ENCODE measurements at places on chromosomes 7 and 10.

GRCh38 chr7:35905555-35905954, 104.7 kb downstream of the SEPTIN7 start:
- DNase-seq: no peak

DNA sequence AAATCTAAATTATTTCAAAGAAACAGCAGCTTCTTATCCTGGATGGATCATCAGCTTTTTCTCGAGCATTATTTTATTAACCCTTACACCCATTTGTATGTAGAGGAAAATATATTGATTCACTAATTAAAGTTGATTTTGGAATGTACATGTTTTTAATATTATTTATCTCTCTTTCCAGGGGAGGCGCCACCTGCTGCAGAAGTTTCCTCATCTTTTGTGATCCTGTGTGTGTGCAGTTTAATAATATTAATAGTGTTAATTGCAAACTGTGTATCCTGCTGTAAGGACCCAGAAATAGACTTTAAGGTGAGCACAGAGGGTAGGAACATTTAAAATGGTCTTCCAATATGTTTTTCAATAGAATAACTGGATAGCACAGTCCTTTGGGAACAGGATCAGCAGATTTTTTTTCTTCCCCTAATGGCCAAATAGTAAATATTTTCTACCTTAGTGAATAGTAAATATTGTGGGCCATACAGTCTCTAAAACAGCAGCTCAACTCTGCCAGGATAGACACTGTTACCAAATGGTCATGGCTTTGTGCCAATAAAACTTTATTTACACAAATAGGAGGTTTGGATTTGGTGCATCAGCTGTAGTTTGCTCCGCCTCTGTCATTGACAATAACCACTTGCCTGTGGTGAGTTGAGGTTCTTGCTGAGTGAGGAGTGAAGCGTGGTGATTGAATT, 30.6 kb downstream of the LMTK2 start:
- no peak for DNase-seq

- DNase-seq: no peak
These were observed 14.4 kb downstream of the MPLKIP start for GRCh38 chr7:40120020-40120419.

GRCh38 chr7:27125986-27126394, 4.6 kb downstream of the HOXA4 start:
- DNase-seq: no peak

GRCh38 chr10:103480521-103480920, 1.5 kb upstream of the CALHM3 start:
- no peak for DNase-seq

DNA sequence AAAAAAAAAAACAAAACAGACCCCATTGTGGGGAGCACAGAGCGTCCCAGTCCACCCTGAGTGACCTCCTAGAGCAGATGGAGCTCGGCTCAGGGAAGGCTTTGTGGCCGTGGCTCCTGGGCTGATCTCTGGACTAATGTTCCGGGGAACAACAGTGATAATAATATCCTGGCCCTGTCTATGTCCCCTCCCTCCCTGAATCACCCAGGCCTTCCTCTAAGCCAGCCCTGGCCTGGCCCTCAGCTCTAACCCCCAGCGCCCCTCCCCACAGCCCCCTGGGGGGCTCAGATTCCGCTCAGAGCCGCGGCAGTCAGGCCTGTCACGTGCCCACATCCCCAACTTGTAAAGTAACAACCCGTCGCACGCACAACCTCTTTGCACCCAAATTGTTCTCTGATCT, 48.3 kb downstream of the MICALL2 start:
- no peak for DNase-seq

- DNase-seq: no peak
These were observed 35.3 kb upstream of the SEPHS1 start for GRCh38 chr10:13383399-13383761.

- DNase-seq: no peak
These were observed 31.6 kb downstream of the MKLN1 start for GRCh38 chr7:131359136-131359776.

DNA sequence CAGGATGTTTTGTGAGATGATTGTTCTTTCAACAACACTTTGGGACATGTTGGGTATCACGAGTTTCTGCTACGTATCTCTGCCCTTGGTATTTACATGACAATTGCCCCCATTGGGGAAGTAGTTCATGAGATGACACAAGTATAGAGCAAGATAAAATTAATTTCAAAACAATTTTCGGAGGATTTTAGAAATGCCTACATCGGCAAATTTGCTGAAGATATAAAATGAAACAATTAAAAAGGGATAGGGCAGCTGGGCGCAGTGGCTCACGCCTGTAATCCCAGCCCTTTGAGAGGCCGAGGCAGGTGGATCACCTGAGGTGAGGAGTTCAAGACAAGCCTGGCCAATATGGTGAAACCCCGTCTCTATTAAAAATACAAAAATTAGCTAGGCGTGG, 371.7 kb downstream of the INHBA start:
- DNase-seq: no peak

DNA sequence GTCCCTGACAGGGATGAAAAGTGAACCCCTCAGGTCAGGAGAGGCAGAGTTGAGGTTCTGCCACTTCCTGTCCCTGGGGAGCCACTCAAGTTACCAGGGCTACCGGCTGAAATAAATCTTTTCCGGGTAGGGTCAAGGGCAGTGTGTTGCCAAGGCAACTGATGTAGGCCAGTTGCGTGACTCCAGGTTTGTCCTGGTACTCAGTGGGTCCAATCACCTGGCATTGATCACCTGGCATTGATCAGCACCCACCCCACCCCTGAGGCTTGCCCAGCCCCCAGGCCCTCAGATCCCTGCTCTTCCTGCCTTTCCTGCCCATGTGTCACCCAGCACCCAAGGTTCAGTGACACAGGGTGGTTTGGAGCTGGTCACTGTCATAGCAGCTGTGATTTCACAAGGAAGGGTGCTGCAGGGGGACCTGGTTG, 5.9 kb downstream of the SAP25 start:
- no peak for DNase-seq

DNA sequence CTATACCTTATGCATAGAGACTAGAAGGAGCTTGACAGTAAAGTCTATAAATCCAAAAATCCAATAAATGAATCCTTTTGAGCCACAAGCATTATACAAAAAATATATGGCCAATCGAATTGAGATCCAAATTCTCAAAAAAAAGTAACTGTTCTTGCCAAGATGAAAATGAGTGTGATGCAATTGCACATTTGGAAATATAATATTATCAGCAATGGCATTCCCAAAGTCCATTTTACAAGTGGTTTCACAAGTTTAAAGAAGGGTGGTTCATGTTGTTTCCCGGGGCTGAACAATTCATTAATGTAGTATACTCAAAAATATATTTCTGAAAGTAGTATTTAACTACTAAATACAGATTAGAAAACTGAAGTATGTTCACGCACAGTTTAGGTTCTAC, 7.3 kb downstream of the RP9 start:
- no peak for DNase-seq

DNA sequence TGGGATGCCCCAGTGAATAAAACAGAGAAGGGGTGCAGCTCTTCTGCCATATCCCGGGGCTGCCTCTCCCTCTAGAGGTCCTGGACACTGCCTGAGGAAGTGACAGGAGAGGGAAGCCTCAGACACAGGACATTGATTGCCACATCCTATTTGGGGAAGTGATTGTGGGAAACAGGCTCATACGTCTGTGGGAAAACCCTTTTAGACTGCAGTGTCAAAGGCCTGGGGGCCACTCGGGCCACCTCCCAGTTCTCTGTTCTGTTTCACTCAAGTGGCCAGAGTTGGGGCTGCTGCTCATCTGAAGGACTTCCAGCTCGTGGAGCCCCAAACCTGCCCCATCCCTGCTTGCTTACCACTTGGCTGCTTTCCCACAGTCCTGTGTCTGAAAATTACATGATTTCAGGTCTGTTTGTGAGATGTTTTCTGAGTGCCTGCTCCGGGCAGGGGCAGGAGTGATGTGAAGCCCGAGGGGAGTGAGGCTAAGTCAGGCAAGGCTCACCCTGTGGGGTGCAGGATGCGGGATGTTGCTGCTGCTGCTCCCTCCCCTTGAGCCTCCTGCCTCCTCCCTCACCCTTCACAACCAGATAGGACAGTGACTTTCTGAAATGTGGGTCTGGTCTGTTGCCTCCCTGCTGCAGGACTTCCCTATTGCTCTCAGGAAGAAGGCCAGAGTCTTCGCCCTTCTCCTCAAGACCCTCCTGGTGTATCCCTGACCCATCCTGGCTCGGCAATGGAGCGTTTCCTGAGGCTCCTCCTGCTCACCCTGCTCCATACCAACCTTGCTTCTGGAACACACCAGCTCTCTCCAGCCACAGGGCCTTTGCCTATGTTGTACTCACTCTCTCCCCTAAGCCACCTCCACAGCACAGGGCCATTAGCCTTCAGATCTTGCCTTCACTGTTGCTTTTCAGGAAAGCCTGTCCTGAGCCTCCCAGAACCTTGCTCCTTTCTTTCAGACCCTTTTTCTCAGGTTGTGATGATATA, 58.4 kb downstream of the NEURL1 start:
- no peak for DNase-seq

DNA sequence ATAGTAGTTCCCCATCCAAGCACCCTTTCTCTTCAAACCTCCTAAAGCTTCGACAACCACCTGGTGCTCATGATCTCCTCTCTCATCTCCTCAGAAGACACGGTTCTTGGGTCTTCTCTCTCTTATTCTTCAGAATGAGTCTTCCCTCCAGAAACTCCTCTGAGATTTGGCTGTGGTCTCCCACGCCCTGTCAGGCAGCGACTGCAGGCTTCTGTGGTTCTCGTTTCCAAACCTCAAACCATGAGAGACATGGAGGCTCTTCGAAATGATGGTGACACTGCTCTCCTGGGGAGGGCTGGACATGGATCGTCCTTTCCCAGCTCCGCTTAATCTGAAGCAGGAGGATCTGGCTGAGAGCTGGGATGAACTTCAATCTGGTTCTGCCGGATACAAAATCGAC, 78.6 kb upstream of the PITRM1 start:
- no peak for DNase-seq
